ENCODE measurements at places on chromosomes 7 and 10. TPM values are rescaled to one million over a fixed set of nuclear protein-coding genes. Genes with fewer than 3 reads are reported as not detected.

Gene FOXL3
- total RNA-seq: not detected

Gene GARIN1A
- 0.38 TPM for total RNA-seq

Gene PALD1
- 6.2 TPM for total RNA-seq

Gene SOSTDC1
- total RNA-seq: not detected

Gene ACSM6
- not detected for total RNA-seq

Gene CCSER2
- 9.6 TPM for total RNA-seq

Gene SH2D4B
- not detected for total RNA-seq

Data from A549 treated with Hydrocortisone at 1 μM for 4 hours (cell line).